ENCODE measurements at places on chromosomes 3 and 15.

DNA sequence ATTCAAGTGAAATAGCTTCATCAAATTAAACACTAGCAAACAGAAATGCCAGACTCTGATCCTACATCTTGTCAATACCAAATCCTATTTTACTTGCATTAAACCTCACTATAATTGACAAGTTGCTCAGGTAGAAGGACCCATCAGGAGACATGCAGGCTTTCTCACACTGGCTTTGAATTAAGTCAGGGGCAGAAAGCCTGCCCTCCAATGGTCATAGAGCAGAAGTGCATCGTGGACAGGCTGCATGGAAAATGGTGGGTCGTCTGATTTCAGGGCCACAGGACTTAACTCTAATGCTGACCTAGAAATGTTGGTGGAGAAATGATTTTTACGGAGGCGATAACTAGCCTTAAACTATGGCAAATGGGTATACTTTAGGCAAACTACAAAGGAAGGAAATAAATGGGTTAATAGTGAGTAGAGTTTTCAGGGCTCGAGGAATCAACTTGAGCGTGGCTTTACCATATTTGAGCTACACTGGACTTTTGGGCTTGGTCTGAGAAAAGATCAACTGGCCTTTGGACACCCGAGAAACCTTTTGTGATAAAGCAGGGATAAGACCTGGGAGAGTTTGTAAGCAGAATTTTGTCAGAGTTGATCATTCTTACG lies 283.9 kb downstream of the GRM7 start:
- DNase-seq = peak; percentile 30

DNA sequence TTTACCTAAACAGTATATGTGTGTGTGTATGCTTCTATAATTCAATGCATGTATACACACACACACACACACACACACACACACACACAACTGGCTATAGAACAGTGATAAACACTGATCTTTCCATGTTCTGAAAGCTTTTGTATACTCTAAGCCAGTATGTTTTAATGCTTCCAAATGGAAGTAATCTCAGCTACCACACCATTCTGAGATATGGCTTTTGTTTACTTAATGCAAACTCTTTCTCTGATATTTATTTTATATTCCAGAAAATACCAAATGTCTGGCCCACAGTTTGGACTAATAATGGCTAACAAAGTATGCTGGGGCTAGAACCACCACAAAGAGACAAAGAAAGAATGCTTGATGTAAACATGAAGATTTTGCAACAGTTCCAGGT lies 199.4 kb upstream of the ARHGEF26 start:
- DNase-seq = no peak

DNA sequence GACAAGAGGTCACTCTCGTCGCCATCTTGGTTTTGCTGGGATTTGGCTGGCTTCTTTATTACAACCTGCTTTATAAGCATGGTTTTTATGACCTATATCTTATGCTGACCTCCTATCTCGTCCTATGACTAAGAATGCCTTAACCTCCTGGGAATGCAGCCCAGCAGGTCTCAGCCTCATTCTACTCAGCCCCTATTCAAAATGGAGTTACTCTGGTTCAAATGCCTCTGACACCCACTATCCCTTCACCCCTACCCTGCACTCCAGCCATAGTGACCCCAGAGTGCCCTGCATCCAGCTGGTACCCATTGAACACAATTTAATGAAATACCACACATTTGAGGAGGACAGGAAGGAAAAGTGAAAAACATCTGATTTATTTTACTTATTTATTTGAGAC lies 23.4 kb downstream of the METTL6 start:
- DNase-seq = no peak

DNA sequence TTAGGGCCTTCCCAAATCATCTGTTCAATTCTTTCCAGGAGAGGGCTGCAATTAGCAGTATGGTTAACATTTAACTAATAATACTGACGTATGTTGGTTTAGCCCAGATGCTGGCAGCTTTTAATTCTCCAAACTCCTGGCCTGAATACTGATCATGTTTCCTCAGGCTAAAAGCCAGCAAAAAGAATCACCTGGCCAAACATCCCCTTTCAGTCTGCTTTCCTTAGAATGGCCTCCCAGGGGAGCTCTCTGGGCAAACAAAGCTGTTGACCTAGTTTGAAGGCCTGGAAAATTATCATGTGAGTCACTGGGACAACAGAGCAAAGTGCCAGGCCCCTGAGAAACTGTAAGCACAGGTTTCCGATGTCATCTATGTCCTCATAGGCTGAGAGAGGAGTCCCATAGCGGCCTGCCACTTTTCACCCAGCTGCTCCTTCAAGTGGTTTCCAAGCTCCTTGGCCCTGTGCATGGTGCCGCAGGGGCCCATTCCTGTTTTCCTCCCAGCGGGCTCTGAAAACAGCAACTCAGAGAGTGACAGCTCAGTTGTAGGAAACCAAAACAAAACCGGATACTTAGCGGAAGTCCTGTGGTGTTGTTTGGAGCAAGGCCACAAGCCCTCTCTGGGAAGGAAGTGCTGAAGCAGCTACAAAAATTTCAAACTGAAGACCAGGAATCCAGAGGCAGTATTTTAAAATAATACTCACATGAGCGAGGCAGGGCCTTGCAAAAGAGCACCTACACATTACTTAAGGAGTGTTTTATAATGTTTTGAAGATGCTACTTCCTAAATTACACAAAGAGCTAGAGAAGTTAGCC lies 36.5 kb upstream of the RAB11A start:
- DNase-seq = no peak

- peak; percentile 23 for DNase-seq
These were observed 229.6 kb downstream of the BBX start for GRCh38 chr3:107752202-107752990.

- no peak for DNase-seq
These were observed 1.5 kb downstream of the ATP1B3 start for GRCh38 chr3:141877911-141878310.

- peak; percentile 37 for DNase-seq
These were observed 99.1 kb downstream of the ADCY5 start for GRCh38 chr3:123349566-123350435.

DNA sequence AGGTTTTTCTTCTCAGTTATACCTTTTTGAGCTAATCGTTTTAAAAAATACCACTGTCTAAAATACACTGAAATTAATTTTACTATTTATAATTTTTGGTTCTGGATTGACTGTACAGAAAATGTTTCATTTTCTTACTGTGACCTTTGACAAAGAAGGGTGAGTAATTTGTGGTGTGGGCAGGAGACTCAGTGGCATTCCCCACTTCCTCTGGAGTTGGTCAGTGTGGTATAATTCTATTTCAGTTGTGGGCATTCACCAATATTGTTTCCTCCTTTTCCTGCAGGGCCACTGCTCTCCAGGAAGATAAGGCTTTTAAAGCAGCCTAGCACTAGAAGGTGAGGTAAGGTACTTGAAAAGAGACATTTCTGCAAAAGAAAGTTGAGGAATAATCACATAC lies 6.5 kb downstream of the DAG1 start:
- no peak for DNase-seq

Data from WERI-Rb-1 (cell line).